ENCODE measurements at places on chromosomes 2 and 18. TPM values are rescaled to one million over a fixed set of nuclear protein-coding genes. Genes with fewer than 3 reads are reported as not detected.
A peak's percentile ranks its signal among the peaks of the same experiment; 100 is the strongest.

DNA sequence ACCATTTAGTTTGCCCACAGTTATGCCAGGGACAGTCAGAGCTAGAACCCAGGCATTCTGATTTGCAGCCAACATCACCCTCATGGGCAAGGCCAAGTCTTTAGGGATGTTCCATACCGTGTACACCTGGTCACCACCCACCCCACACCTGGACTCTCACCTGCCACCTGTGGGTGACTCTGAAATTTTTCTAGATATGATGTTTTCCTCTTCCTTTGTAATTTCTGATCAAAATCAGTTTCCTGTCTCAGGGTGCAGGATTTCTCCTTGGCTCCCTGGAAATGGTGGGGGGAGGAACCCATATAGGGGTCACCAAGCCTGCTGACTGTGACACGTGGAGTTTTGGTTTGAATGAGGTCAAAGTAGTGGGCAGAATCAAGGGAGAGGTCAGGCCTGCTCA is 138.2 kb downstream of the ACOXL start:
- no peaks in the 10 kb centered on the region for H3K4me1 ChIP-seq
- no peaks in the 10 kb centered on the region for H3K36me3 ChIP-seq
- no peak overlapping the region for H3K27ac ChIP-seq

- no peaks in the 10 kb centered on the region for H3K27me3 ChIP-seq
- no peak overlapping the region for H3K4me3 ChIP-seq
- no peaks in the 10 kb centered on the region for H3K36me3 ChIP-seq
- no peaks in the 10 kb centered on the region for H3K4me1 ChIP-seq
- no peak for DNase-seq
Observed at GRCh38 chr2:16958266-16958665, 292.6 kb upstream of the CYRIA start.

GRCh38 chr2:239464166-239465016 is 63.6 kb upstream of the HDAC4 start:
- H3K4me3 ChIP-seq = no peak overlapping the region
- peaks cover 6% of the 10 kb centered on the region for H3K27me3 ChIP-seq
- no peaks in the 10 kb centered on the region for H3K4me1 ChIP-seq
- DNase-seq = no peak
- no peak overlapping the region for H3K27ac ChIP-seq

DNA sequence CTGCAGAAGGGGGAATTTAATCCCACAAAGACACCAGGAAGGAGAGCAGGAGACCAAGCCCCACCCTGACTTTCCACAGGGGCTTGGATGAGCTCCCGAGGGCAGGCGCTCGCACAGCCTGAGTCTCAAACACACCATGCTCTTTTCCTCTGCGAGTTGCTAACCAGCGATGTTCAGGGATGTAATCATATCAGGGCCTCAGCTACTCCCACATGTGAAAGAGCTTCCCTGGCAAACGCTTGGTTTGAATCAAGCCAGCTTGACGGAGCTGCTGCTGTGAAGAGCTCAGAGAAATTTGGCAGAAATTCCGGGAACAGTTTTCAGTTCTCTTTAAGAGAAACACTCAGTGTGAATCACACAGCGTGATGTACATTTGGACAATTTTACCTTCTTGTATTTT is 385.8 kb downstream of the GALR1 start:
- no peak overlapping the region for H3K4me3 ChIP-seq
- no peak overlapping the region for H3K27ac ChIP-seq
- H3K27me3 ChIP-seq = no peaks in the 10 kb centered on the region
- no peak for DNase-seq
- no peaks in the 10 kb centered on the region for H3K4me1 ChIP-seq

DNA sequence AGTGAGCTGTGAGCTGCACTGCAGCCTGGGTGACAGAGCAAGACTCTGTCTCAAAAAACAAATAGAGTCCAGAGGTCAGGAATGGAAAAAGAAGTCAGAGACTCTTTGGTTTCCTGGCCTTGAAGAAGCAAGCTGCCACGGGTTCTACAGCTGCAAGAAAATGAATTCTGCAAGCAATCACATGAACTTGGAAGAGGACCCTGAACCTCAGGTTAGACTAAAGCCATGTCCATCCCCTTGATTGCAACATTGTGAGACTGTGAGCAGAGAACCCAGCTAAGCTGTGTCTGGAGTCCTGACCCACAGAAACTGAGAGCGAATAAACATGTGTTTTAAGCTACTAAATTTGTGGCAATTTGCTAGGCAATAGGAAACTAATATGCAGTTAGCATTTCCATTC is 12.9 kb upstream of the MIB1 start:
- no peak overlapping the region for H3K4me3 ChIP-seq
- no peaks in the 10 kb centered on the region for H3K27me3 ChIP-seq
- H3K27ac ChIP-seq = no peak overlapping the region
- H3K36me3 ChIP-seq = no peaks in the 10 kb centered on the region
- DNase-seq = no peak

- DNase-seq = peak; percentile 71
- peaks cover 6% of the 10 kb centered on the region for H3K27me3 ChIP-seq
- no peaks in the 10 kb centered on the region for H3K36me3 ChIP-seq
- H3K27ac ChIP-seq = peak overlapping the region; percentile 13
Observed at GRCh38 chr2:11553661-11554398, 20.0 kb downstream of the GREB1 start.

- H3K4me3 ChIP-seq = no peak overlapping the region
- DNase-seq = no peak
- H3K4me1 ChIP-seq = 0 out of 2 replicates have a peak, but pooled peaks cover 5% of the 10 kb centered on the region
- H3K27me3 ChIP-seq = no peaks in the 10 kb centered on the region
Observed at GRCh38 chr18:59461171-59461570, 102.1 kb upstream of the LMAN1 start.

GRCh38 chr18:63977040-63977439 is 7.2 kb downstream of the SERPINB8 start:
- peaks cover 9% of the 10 kb centered on the region for H3K4me1 ChIP-seq
- no peak overlapping the region for H3K27ac ChIP-seq
- H3K36me3 ChIP-seq = peaks cover 21% of the 10 kb centered on the region
- no peak overlapping the region for H3K4me3 ChIP-seq
- DNase-seq = no peak
- no peaks in the 10 kb centered on the region for H3K27me3 ChIP-seq

DNA sequence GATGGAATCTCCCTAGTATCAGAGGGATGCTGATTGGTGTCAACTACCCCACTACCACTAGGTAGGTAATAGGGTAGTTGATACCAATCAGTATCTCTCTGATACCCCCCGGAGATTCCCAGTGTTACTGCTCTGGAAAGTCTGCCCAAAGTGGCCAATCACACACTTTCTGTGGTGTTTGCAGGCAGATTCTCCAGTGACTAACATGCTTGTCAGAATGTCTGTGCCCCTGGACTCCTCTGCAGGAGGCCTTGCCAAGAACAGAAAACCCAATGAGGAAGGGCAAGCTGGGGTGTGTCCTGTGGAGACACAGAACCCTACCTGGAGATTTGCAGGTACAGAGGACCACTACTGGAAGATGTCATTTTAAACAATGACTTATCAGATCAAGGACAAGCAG is 135.1 kb downstream of the RIT2 start:
- no peaks in the 10 kb centered on the region for H3K27me3 ChIP-seq
- H3K4me3 ChIP-seq = no peak overlapping the region
- H3K4me1 ChIP-seq = no peaks in the 10 kb centered on the region
- H3K36me3 ChIP-seq = no peaks in the 10 kb centered on the region
- DNase-seq = no peak
- no peak overlapping the region for H3K27ac ChIP-seq

DNA sequence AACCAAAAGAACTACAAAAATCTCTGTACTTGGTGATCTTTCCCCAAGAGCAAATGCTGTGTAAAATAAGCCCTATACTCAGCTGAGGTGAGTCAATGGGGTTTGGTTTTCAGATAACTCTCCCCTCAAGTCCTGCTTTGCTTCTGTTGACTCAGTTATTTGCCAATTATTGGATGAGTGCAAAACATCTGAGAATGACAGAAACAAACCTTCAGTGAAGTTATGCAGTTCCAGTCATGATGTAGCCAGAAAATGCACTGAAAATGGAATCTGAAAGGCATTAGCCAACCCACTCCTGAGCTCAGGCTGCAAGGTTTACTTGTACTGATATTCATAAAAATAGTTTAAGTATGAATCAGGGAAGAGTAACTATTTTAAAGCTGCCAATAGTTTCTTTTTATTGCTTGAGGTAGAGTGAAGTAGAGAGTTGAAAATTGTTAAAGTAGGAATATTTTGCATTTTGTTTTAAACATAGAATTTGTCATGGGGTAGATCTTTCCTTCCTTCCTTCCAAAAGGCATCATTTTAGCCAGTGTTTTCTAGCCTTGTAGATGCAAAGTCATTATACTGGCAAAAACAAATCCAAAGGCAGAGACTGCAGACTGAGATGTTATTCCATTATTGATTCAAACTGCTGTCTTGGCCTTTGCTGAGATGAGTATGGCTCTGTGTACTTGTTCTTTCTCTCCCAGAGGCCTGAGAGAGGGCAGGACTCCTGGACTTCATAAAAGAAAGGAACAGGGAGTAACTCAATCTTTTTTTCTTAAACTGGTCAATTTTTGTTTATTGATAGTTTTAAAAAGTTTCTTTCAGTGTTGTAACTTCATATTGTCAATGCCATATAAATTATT is 215.3 kb downstream of the RND3 start:
- peaks cover 9% of the 10 kb centered on the region for H3K4me1 ChIP-seq
- DNase-seq = peak; percentile 28
- no peaks in the 10 kb centered on the region for H3K36me3 ChIP-seq
- H3K27me3 ChIP-seq = no peaks in the 10 kb centered on the region

DNA sequence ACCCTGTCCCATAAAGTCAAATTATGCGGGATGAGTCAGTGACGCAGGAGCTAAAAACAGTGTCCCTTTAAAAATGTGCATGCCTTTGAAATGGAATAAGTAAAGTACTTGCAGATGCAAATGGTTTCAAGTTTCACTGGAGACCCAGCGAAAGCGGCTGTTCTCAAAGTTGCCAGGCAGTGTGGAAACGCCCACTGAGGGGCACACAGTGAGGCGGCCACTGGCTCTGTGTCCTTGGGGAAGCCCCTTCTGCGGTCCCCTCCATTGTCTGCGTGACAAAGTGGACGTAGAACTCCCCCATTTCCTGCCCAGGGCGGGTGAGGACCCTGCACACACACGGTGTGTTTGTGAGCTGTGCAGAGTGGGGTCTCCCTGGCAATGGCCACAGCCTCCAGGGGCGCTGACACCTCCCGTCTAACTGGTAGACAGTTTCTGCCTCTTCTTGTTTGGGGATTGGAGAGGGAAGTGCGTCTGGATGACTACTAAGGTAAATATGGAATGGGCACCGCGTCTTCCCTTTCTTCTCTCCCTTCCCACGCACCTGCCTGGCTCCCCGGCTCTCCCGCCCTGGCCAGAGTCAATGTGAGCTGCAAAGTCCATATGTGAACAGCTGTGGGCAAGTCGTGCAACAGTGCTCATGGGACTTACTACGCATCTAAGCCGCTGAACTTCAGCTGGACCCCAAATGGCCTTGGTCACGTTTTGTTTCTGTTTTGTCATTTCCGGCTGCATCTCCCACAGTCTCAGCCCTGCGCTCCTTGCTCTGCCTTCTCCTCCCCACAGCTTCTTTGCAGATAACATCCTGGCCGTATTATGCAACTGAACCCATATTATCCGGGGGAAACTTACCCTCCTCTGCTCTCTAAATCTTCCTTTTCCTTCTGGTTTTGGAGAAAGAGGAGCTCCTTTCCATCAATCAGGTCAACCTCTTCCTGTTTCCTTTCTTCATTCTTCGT is 33.7 kb upstream of the ZNF516 start:
- DNase-seq = no peak
- H3K27ac ChIP-seq = no peak overlapping the region
- peaks cover 33% of the 10 kb centered on the region for H3K27me3 ChIP-seq
- no peaks in the 10 kb centered on the region for H3K36me3 ChIP-seq
- peaks cover 11% of the 10 kb centered on the region for H3K4me1 ChIP-seq

GRCh38 chr2:191625016-191625415 is 52.9 kb upstream of the NABP1 start:
- peak overlapping the region; percentile 82 for H3K27ac ChIP-seq
- peak; percentile 81 for DNase-seq
- H3K27me3 ChIP-seq = no peaks in the 10 kb centered on the region

DNA sequence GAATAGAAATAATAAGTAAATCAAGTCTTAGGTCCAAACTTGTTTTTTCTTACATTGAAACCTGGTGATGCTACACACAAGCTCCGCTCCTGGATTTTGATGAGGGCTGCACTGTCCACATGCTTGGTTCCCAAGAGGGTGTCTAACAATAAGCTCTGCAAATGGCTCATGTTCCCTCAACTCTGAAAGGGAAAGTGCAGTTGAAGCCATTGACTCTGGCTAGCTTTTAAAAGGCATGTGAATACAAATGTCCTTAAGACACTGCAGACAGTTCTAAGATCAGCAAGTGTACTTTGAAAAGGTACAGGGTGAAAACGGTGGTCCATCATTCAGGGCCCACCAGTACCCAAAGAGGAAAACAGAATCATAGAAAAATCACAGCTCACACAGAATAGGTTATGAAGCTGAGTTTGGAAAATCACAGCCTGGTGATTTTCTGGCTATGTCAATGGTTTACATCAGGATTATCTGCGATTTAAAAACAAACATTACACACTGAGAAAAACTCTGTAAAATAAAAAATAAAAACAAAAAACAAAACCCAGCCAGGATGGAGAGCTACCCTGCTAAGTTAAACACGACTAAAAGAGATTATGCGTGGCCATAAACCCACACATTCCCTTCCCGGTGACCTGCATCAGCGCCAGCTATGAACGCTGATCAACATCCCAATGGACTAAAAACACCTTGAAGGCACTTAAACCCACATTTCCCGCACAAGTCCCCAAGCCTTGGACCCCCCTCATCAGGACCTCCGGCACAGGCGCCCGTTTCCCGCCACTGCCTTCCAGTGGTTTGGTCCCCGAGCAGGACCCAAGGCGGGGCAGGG is 554 bp downstream of the PFN4 start:
- H3K4me1 ChIP-seq = peaks cover 27% of the 10 kb centered on the region
- H3K27ac ChIP-seq = peak overlapping the region; percentile 91
- peaks cover 9% of the 10 kb centered on the region for H3K36me3 ChIP-seq
- H3K4me3 ChIP-seq = peak overlapping the region; percentile 98
- H3K27me3 ChIP-seq = no peaks in the 10 kb centered on the region

GRCh38 chr2:143261986-143262385 is 132.8 kb downstream of the ARHGAP15 start:
- DNase-seq = no peak
- no peaks in the 10 kb centered on the region for H3K27me3 ChIP-seq
- H3K4me3 ChIP-seq = no peak overlapping the region
- no peaks in the 10 kb centered on the region for H3K4me1 ChIP-seq
- H3K36me3 ChIP-seq = no peaks in the 10 kb centered on the region
- no peak overlapping the region for H3K27ac ChIP-seq

DNA sequence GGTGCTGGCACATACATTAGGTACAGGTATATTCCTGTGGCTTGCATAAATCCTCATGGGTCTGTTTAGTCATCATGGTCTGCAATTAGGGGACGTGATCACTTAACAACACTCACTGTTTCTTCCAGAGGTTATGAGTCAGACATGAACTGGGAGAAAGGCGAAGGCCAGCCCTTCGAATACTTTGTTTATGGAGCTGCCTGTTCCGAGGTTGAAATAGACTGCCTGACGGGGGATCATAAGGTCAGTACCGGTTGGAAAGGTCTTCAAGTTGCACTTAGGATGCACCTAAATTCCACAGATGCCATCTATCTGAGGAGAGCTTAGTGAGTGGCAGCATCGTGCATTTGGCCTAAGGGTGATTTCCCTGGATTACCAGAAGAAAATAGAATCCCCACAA is 76.9 kb downstream of the AOX1 start:
- H3K4me3 ChIP-seq = no peak overlapping the region
- peaks cover 11% of the 10 kb centered on the region for H3K4me1 ChIP-seq
- peak; percentile 49 for DNase-seq
- H3K36me3 ChIP-seq = no peaks in the 10 kb centered on the region

The EMILIN1 gene
- total RNA-seq = 170 TPM

The NT5DC4 gene
- not detected for total RNA-seq

The TLX2 gene
- total RNA-seq = not detected

The FIGN gene
- 2.4 TPM for total RNA-seq

The CD207 gene
- total RNA-seq = not detected

The ITGB6 gene
- not detected for total RNA-seq

The PLGLB1 gene
- total RNA-seq = not detected

The DLGAP1 gene
- total RNA-seq = not detected

The CCNYL1 gene
- total RNA-seq = 9.8 TPM

The HOXD11 gene
- total RNA-seq = not detected
